HCEC 1CT (cell line): ENCODE measurements at places on chromosomes 5 and 9.
A peak's percentile ranks its signal among the peaks of the same experiment; 100 is the strongest.

DNA sequence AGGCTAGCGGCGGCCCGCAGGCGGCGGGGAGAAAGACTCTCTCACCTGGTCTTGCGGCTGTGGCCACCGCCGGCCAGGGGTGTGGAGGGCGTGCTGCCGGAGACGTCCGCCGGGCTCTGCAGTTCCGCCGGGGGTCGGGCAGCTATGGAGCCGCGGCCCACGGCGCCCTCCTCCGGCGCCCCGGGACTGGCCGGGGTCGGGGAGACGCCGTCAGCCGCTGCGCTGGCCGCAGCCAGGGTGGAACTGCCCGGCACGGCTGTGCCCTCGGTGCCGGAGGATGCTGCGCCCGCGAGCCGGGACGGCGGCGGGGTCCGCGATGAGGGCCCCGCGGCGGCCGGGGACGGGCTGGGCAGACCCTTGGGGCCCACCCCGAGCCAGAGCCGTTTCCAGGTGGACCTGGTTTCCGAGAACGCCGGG, 253 bp downstream of the SLC12A2 start:
- DNase-seq = no peak

- DNase-seq = no peak
Measured at GRCh38 chr9:90306158-90306557, 336.5 kb downstream of the DIRAS2 start.

GRCh38 chr9:129343424-129344375, 165.6 kb upstream of the IER5L start:
- DNase-seq = no peak

DNA sequence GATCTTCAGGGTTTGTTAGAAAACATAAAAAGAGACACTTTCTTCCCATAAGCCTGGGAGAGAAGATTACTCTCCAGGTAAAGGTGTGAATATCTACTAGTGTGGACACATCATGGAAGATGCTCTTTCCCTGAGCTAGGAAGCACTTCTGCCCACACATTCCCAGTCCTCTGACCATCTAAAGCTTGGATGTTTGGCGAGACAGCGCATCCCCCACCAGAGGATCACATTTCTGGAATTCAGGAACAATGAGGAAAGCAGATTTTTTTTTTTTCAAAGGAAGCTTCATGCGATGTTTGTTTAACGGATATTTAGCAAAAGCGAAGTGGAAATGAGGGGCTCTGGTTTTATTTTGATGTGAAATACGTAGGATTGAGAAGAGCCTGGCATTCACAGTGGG, 6.2 kb downstream of the SVEP1 start:
- DNase-seq = no peak

GRCh38 chr5:22683050-22683449, 170.1 kb downstream of the CDH12 start:
- DNase-seq = no peak

- no peak for DNase-seq
Measured at GRCh38 chr9:125822160-125822559, 75.0 kb downstream of the PBX3 start.

DNA sequence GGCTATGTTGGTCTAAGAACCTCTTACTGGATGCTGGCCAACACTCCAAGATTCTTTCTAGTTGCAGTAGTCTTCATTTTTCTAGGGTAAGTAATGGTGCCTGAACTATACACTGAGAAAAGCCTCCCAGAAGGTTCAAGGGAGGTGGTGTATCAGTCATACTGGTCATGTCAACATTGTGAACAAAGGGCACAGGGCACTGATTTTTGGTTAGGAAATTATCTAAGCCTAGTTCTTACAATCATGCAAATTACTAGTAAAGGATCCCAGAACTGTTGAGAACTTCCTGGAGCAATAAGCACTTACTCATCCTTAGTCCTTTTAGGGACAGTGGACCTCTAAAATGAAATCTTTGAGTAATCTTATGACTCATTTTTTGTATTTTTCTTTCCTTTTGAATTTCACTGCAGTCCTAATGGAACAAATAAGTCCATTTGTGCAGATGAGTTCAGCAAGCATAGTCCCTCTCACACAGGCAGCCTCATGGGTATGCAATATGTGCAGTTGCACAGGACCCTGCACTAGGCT, 21.1 kb upstream of the CDC42SE2 start:
- DNase-seq = peak; percentile 99

DNA sequence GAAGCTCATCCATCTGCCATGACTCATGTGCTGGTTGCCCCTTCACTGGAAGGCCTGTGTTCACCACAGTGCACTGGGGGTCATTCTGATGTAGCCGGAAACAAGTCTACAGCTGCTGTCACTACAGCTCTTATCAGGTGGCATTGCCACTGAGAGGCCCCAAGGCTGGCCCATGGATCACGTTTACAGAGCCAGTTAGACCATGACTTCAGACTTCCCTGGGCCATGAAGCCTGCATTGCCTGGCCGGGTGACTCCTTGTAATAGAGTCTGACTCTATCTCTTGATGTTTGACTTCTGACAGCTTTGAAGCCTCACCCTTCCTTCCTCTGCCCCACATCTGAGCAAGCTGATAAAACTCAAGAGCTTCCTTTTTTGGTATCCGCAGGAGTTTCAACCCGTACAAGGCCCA, 473.5 kb upstream of the DAP start:
- no peak for DNase-seq

DNA sequence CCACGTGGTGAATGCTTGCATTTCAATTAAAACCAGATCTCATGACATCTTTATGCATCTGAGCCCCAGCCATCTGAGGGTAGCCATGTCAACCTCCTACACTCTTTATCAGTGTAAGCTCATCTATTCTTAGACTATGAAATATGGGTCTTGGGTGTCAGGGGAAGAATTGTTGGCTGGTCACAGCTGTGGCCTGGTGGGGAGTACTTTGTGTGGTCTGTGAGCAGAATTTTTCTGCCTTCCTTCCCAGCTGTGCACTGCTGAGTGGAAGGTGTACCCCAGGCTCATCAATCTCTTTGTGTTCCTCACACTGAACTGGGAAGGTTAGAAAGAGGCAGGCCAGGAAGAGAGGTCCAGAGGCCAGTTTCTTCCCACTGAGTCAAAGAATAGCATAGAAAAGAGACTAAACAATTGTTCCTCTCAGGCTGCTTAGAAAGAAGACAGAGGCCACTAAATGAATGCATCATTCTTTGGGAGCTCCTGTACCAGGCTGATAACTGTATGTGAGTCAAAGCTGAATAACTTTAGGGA, 202.7 kb upstream of the RGMB start:
- DNase-seq = peak; percentile 47

DNA sequence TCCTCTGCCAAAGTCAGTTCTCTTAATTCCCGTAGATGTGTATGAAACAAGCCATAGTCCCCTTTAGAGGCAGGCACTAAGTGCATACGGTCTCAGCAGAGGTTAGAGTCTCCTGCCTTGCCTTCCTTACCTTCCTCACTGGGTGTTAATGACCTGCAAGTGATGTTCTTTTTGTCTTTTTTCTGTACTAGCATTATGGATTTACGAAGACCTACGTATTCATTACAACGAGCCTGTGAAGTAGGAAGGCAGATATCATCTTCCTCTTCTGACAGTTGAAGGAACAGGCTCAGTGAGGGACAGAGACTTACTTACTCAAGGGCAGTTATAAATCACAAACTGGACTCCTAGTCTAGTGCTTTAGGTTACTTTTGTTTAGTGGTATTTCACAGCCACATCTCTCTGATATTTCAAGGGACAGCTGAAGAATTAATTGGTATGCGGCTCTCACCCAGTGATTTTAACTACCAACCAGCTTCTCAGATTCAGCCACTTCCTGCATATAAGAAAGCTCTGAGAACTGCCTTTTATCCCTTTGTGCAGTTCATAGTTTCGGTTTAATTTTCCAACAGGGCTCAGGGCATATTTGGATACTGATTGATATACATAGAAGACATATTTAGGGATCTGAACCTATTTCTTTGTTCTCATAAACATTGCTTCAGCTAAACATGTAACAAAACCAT, 85.1 kb upstream of the CKMT2 start:
- DNase-seq = no peak

DNA sequence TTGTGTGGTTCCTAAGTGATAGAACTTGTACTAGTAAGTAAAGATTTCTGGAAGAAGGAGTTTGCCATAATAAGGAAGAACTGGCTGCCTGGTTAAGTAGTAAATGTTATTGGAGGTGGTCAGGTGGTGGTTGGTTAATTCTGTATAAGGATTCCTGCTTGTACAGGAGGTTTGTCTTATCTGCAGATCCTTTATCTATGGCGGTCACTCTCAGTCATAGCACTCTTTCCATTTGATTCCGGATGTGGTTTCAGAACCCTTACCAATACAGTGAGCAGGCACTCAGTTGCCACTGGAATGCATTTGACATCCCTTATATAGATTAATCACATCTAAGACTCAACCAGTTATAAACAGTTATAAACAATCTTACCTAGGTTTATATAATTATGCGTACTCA, 50.3 kb downstream of the RAD50 start:
- DNase-seq = no peak

GRCh38 chr5:95726811-95727763, 4.0 kb upstream of the RHOBTB3 start:
- no peak for DNase-seq

DNA sequence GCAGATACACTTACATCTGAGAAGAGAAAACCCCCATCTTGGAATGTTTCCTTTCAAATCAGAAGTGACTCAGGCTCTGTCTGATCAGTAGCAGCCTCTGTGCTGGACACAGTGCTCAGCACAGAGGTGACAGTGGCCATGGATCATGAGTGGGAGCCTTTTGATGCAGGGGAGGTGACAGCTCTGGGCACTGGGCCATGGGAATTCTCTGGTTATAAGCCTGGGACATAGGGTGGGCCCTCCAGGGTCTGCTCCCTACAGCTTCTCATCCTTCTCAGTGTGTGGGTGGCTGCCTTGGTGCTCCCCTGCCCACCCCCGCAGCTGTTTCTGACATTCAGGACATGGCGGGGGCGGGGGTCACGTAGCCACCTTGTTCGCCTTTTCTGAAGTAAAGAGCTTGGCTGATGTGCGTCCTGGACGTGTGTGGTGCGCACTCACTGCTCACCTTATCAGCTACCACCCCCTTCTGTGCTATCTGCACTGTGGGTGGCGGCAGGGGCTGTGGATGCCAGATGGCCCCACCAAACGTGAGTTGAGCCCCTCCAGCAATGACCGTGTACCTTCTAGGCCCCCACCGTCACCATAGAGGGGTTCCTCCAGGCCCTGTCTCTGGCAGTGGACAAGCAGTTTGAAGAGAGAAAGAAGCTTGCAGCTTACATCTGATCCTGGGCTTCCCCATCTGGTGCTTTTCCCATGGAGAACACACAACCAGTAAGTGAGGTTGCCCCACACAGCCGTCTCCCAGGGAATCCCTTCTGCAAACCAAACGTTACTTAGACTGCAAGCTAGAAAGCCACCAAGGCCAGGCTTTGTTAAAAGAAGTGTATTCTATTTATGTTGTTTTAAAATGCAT, 24.0 kb downstream of the TRIP13 start:
- no peak for DNase-seq

GRCh38 chr5:123512611-123513461, 859 bp downstream of the CSNK1G3 start:
- DNase-seq = no peak

DNA sequence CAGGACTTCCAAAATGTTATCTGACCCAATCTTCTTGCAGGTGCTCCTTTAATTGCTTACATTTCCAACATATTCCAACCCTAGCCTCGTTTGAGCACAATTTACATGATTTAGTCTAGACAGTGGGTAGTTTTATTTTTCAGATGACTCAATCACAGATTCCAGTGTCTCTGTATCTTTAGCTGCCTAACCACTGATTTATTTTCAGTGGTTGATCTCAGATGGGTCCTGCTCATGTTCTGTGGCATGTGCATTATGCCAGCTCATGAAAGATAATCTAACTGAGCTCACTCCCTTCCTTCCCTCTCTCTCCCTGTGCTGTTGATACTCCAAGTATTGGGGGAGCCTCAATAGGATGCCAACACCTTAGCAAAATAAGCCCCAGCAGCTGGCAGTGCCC, 106.1 kb upstream of the ICE1 start:
- DNase-seq = no peak

DNA sequence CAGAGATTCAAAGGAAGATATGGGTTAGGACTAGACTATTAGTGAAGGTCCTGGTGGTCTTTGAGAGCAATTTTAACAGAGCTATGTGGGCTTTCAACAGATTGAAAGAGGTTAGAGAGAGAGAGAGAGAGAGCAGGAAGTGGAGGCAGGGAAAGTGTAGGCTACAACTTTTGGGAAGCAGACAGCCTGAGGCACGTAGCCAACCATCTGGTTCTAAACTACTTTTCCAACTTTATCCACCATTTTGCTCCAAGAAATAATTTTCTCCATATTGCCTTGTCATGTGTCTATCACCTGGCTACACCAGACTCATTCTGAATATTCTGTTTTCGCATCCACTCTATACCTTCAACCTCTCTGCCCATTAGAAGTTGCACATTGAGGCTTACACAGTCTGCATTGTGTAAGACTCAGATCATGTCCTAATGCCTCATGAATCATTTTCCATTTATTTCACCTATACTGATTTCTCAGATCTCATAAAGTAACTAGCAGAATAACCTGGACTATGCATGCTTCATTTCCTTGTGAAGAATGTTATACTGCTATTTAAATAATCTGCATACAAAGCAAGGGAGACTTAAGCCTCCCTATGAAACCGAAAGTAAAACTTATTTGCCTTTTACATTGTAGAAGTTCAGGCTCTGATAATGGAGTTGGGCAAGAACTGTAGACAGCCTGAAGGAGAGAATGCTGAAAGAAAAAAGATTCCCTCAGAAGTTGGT, 235.6 kb downstream of the ELAVL2 start:
- DNase-seq = no peak

- no peak for DNase-seq
Measured at GRCh38 chr5:170941788-170942187, 80.0 kb downstream of the RANBP17 start.

- DNase-seq = no peak
Measured at GRCh38 chr5:15933259-15934207, 246.1 kb downstream of the MARCHF11 start.

- no peak for DNase-seq
Measured at GRCh38 chr5:169837686-169838085, 142.6 kb downstream of the INSYN2B start.

DNA sequence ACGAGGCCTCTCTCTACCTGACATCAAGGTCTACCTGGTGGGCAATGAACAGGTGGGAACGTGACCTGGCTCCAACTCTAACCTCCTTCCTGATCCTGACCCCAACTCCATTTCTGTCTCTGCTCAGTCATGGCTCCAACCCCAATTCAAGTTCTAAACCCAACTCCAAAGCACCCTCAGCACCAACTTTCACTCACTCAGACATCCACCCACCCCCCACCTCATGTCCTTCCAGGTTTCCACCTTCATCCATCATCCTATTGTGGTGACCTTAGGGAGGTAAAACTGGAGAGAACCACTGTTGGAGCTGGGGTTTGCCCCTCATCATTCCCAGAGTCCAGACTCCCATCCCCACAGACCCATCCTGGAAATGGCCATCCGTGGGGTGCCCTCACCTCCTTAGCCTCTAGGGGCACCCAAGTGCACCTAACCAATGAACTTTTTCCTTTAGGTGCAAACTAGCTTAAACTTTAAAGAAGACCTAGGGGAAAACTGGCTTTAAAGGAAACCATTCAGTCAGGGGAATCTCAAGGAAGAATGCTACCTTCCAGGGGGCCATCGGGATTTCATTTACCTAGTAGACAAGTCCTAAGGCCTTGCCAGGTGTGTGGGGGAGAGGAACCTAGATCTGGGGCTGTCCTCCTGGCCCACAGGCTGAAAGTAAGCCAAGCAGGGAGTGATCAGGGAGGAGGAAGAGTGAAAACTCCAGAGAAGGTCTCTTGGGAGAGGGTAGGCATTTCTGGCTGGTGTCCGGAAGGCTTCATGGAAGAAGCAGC, 11.3 kb downstream of the RGS14 start:
- peak; percentile 26 for DNase-seq

GRCh38 chr5:36870399-36871040, 6.0 kb upstream of the NIPBL start:
- peak; percentile 72 for DNase-seq
